ENCODE measurements at places on chromosomes 6 and 20.

GRCh38 chr20:32978009-32978335 lies 26.3 kb downstream of the SUN5 start:
- DNase-seq, result no peak

DNA sequence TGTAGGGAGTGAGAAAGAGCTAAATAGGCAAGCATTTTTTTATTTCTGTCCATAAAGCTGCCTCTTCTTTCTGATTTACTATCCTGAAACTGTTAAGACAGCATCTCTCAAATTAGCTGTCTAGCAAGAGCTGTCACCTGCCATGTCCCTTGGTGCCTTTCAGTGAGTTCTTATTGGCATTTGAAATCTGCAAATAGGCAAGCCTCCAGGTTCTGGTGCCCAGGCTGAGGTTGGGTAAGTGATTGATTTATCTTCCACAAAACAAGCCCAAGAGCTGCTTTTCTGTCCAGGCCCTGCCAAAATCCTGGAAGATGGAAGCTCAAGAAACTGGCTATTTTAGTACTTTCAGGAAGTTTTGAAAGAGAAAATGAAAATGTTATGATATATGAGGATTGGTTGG lies 22.4 kb downstream of the MANEA start:
- DNase-seq, result no peak

- no peak for DNase-seq
Observed at GRCh38 chr6:90928051-90928450, 341.2 kb upstream of the MAP3K7 start.

DNA sequence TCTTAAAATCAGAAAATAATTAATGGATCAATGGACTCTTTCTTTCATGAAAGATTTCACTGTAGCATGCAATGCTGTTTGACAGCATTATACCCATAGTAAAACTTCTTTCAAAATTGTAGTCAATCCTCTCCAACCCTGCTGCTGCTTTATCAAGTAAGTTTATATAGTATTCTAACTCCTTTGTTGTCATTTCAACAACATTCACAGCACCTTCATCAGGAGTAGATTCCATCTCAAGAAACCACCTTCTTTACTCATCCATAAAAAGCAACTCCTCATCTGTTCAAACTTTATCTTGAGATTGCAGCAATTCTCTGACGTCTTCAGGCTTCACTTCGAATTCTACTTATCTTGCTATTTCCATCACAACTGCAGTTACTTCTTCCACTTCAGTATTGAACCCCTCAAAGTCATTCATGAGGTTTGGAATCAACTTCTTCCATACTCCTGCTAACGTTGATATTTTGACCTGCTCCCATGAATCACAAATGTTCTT lies 26.4 kb upstream of the BACH2 start:
- DNase-seq, result no peak

- no peak for DNase-seq
Observed at GRCh38 chr6:105884011-105884410, 202.1 kb upstream of the PRDM1 start.

GRCh38 chr6:169959136-169960002 lies 207.9 kb downstream of the ERMARD start:
- DNase-seq, result no peak

GRCh38 chr6:117354671-117355070 lies 71.1 kb downstream of the ROS1 start:
- no peak for DNase-seq

DNA sequence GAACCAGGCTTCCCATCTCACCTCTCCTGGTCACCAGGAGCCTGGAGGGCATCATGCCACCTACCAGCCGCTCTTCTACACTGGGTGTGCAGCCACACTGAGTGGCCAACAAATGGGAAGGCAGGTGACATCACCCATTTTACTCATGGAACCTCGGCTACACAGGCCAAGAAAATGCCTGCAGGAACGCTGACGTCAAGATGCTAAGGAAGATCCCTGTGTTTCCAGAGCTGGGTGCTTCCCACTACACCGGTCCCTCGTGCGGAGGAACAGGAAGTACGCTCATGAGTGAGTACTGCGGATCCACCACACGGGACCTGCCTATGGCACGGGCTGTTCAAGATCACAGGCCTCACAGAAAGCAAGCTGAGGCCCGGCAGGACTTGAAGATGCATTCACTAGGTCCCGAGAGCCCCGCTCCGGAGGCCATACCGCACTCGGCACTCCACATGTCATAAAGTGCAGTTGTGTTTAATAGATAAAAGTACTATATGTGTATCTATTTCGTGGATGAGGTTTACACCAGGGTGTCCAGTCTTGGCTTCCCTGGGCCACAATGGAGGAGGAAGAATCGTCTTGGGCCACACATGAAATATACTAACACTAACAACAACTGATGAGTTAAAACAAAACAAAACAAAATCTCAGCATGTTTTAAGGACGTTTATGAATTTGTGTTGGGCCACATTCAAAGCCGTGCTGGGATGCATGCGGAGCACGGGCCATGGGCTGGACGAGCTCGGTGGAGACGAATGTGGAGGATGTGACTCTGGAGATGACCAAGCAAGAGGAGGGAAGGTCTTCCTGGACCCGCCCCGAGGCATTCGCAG lies 257.9 kb downstream of the THBS2 start:
- no peak for DNase-seq
